ENCODE measurements at places on chromosomes 5 and 9. TPM values are rescaled to one million over a fixed set of nuclear protein-coding genes. Genes with fewer than 3 reads are reported as not detected.

Gene SPATA31D4
- not detected for total RNA-seq

Gene LHX2
- total RNA-seq, result not detected

DNA sequence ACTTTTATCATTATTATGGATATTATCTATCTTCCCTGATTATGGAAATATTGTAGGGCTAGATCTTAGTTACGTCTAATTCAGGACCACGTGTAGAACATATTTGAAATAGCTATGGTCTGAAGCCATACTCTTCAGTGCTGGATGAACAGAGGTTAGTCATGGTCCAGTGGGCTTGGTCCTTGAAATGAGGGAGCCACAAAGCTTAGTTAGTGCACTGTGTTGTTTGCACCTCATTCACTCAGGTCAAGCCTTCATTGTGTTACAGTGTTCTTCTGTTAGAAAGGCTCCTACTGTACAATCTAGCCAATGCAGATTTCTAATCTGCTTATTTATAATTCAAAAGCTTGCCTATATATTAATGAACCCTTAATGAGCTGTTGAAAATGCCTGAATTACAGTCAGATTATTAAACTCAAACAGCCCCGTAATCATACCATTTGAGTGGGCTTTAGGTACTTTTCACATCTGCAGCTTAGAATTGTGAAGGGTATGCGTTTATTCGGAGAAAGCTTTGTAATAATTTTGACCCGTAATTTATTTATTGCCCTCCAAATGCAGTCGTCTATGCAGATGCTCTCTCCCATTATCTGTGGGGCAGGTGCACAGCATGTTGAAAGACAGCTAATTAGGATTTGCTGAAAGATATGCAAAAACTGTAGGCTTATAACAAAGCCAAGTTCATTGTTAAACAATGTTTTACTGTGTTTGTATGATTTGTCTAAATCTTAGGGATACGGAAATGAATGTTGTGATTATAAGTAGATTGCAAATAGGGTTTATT is 164.9 kb downstream of the PBX3 start:
- DNase-seq, result no peak

DNA sequence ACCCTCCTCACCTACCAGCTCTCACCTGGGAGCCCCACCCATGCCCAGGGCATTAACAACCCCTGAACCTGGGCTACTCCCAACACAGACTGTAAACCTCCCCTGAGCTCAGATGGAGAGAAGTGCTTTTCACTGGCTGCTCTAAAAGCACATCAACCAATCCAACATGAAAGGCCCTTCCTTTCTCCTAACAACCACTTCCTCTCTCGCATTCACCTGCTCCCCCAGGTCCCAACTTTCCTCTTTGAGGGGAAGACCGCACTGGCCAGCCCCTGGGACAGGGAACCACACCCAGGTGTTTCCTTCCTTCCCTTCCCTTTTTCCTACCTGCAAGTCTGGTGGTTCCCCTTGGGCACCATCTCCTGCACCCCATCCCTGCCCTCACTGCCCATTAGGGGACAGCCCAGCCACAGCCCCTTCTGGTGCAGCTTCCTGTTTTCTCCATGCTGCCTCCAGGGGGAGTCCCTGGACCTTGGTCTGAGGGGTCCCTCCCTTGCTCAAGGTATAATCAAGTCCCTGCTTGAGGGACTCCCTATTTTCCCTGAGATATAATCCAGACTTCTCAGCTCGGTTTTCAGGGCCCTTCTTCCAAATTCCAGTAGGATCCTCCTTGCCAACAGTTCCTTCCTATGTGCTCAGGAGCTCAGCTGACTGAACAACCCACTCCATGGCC is 30.5 kb upstream of the DAB2IP start:
- no peak for DNase-seq

Gene IRX2
- not detected for total RNA-seq

DNA sequence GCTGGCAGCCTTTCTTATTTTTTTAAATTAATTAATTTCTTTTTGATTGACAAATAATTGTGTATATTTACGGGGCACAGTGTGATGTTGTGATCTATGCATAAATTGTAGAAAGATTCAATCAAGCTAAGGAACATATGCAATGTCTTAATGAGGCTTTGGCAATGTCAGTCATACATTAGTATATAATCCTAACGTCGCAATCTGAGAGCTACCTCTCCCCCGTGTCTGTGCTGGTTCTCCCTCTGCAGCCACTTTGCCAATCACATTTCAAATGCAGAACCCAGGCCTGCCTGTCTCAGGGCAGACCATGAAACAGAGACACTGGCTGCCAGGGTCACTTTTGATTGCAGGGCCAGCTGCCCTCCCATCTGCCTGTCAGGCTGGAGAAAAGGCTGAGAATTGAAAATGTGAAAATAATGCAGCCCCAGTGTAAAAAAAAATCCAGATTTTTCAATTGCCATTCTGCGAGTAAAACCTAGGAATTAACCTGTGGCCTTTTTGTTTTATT is 56.3 kb downstream of the SLC24A2 start:
- DNase-seq, result no peak

- no peak for DNase-seq
Observed at GRCh38 chr5:149443210-149443609, 64.1 kb upstream of the IL17B start.

DNA sequence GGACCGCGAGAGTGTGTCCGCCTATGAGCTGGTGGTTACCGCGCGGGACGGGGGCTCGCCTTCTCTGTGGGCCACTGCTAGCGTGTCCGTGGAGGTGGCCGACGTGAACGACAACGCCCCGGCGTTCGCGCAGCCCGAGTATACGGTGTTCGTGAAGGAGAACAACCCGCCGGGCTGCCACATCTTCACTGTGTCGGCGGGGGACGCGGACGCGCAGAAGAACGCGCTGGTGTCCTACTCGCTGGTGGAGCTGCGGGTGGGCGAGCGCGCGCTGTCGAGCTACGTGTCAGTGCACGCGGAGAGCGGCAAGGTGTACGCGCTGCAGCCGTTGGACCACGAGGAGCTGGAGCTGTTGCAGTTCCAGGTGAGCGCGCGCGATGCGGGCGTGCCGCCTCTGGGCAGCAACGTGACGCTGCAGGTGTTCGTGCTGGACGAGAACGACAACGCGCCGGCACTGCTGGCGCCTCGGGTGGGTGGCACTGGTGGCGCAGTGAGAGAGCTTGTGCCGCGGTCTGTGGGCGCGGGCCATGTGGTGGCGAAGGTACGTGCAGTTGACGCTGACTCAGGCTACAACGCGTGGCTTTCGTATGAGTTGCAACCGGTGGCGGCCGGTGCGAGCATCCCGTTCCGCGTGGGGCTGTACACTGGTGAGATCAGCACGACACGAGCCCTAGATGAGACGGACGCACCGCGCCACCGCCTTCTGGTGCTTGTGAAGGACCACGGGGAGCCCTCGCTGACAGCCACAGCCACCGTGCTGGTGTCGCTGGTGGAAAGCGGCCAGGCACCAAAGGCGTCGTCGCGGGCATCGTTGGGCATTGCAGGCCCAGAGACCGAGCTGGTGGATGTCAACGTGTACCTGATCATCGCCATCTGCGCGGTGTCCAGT is 1.8 kb downstream of the PCDHA7 start:
- DNase-seq, result no peak

- DNase-seq, result no peak
Observed at GRCh38 chr9:126507318-126508109, 106.2 kb upstream of the LMX1B start.

DNA sequence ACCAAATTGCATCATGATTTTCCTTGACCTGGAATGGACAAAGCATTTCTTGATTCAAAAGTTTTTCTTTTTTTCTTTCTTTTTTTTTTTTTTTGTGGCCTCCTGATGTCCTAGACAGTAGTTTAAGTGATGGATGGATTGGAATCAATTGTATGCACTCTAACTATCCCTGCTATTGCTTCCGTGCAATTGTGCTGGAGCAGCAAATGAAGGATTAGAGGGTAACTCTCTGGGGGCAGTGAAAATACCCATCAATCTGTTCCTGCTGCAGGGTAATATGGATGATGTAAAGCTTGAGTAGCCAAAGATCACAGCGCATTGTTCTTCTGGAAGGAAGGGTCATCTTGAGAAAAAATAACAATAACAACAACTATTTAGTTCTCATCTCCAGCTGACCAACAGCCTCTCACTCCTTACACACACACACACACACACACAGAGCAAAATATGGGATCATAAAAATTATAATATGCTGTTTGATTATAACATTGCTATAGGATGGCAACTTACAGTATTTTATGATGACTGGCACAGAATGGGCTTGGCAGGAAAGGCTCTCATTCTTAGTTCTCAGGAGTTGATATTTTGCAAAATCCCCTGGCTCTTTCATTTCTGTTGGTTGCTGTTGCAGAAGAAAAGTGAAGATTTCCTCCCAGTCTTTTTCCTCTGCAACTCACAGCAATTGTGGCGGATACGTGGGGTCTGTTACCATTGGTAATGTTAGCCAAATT is 160.9 kb upstream of the DMAC1 start:
- DNase-seq, result no peak

- no peak for DNase-seq
Observed at GRCh38 chr9:112002847-112003457, 106.3 kb downstream of the UGCG start.

Data from glomerular endothelial cell (primary cell).